ENCODE measurements at places on chromosomes 7 and 10.

- DNase-seq: no peak
Measured at GRCh38 chr10:5090551-5090950, 3.7 kb upstream of the AKR1C3 start.

- DNase-seq: no peak
Measured at GRCh38 chr10:121216295-121216694, 365.1 kb downstream of the WDR11 start.

GRCh38 chr7:150824379-150825177 is 24.0 kb downstream of the TMEM176A start:
- no peak for DNase-seq

GRCh38 chr10:118790058-118790457 is 35.3 kb upstream of the CACUL1 start:
- DNase-seq: no peak

GRCh38 chr7:150428671-150429451 is 21.6 kb upstream of the GIMAP8 start:
- DNase-seq: peak; percentile 47

GRCh38 chr10:1661416-1661815 is 75.9 kb downstream of the ADARB2 start:
- DNase-seq: no peak

GRCh38 chr10:79072994-79073645 is 4.4 kb downstream of the ZMIZ1 start:
- no peak for DNase-seq

GRCh38 chr10:116271593-116272439 is 1.2 kb downstream of the GFRA1 start:
- no peak for DNase-seq

GRCh38 chr10:50436805-50437204 is 185.5 kb upstream of the ASAH2 start:
- DNase-seq: no peak

GRCh38 chr10:108454224-108454623 is 1289.7 kb upstream of the SORCS1 start:
- no peak for DNase-seq

DNA sequence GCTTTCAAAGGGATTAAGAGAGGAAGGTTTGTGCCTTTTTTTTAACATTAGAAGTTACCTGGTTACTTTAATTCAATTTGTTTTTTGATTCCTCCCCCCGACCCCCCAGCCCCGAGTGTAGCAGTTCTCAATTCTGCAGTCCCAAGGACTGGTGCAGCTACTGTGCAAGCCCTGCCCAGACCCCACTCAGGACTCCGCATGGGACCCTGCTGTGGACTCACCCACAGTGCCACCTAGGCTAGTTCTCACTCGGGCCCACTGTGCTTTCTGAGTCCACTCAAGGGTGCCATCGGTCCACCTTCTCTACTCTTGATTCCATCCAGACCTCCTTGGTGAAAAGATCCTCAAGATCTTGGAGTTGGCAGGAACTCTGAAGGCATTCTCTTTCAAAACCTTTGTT is 77.4 kb downstream of the VOPP1 start:
- DNase-seq: no peak

Measured in NCI-H187 treated with DMSO at 0.1 percent for 48 hours (cell line).